Sciatic nerve (tissue), 2 donors: ENCODE measurements at places on chromosomes 3 and 15. TPM values are rescaled to one million over a fixed set of nuclear protein-coding genes. Genes with fewer than 3 reads are reported as not detected.

DNA sequence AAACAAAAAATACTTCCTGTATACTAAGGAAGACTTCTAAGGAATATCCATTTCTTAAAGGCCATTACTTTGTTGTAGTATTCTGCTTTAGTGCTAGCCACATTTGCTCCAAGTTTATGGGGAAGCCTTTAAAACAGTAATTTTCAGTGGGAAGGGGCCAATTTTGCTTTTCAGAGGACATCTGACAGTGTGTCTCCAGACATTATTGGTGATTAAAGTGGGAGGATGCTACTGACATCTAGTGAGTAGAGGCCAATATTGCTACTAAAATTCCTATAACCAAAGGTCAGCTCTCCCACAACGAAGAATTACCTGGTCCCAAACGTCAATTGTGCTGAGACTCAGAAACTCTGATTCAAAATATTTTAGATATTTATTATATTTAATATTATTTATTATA is 24.8 kb downstream of the SLC28A2 start:
- DNase-seq = no peak

DNA sequence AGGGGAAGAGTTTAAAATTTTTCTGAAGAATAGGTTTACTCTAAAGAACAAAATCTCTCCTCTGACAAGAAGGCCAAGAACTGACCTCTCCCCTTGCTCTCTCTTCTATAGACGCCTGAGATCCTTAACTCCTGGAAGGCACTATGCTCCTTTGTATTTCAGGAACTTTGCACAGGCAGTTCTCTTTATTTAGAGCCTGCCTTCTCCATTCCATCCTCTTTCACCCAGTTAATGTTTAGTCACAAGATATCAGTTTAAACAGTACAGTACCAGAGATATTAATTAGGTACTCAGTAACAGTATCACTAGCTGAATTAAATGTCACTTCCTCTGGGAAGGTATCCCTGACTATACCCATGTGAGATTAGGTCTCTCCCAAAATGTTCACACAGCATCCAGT is 33.5 kb downstream of the HERC1 start:
- no peak for DNase-seq

The CFAP100 gene
- 1.5 TPM for total RNA-seq

The ADGRG7 gene
- total RNA-seq = not detected
